ENCODE measurements at places on chromosomes 12 and 14.

- H3K4me3 ChIP-seq = no peak overlapping the region
- H3K27ac ChIP-seq = no peak overlapping the region
- DNase-seq = no peak
- H3K36me3 ChIP-seq = no peaks in the 10 kb centered on the region
- no peaks in the 10 kb centered on the region for H3K27me3 ChIP-seq
- H3K4me1 ChIP-seq = no peaks in the 10 kb centered on the region
Observed at GRCh38 chr14:20419419-20419818, 6.1 kb upstream of the TEP1 start.

DNA sequence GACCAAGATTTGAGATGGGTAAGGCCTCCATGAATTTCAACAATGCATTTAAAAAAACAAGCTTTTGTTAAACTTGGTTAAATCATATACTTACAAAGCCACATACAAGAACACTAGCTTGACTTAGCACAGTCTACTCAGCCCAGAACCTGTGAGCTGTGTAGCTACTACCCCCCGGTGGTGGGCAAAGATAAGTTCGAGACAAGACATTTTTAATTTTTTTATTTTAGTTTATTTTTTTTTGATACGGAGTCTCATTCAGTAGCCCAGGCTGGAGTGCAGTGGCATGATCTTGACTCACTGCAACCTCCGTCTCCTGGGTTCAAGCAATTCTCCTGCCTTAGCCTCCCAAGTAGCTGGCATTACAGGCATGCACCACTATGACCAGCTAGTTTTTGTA is 3.7 kb upstream of the NECAP1 start:
- peaks cover 13% of the 10 kb centered on the region for H3K4me1 ChIP-seq
- no peak for DNase-seq
- H3K4me3 ChIP-seq = no peak overlapping the region
- no peaks in the 10 kb centered on the region for H3K36me3 ChIP-seq
- no peaks in the 10 kb centered on the region for H3K27me3 ChIP-seq

GRCh38 chr12:124633365-124634362 is 66.3 kb upstream of the NCOR2 start:
- no peak for DNase-seq
- no peaks in the 10 kb centered on the region for H3K27me3 ChIP-seq
- H3K36me3 ChIP-seq = no peaks in the 10 kb centered on the region
- peaks cover 15% of the 10 kb centered on the region for H3K4me1 ChIP-seq
- H3K27ac ChIP-seq = no peak overlapping the region

GRCh38 chr12:108613548-108613947 is 15.7 kb upstream of the TMEM119 start:
- DNase-seq = no peak
- H3K36me3 ChIP-seq = no peaks in the 10 kb centered on the region
- no peak overlapping the region for H3K4me3 ChIP-seq
- no peak overlapping the region for H3K27ac ChIP-seq
- H3K27me3 ChIP-seq = no peaks in the 10 kb centered on the region

DNA sequence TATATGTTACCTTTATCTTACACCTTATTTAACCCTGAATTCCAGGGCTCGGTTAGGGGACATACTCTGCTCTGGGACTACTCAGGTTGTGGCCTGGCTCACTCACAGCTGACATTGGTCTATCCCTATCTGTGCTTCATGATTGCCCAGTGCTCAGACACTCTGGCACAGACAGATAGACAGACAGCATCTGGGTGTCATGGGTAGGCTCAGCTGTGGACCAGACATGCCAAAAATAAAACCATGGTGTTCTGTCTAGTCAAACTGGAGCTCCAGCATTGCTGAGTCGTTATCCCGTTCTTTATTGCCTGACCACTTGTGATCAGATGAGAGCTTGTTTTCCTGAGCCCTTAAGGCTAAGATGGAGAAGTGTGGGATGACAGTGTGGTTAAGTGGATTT is 29.0 kb downstream of the FBXW8 start:
- no peak overlapping the region for H3K4me3 ChIP-seq
- no peaks in the 10 kb centered on the region for H3K27me3 ChIP-seq
- H3K36me3 ChIP-seq = no peaks in the 10 kb centered on the region
- no peak for DNase-seq
- H3K27ac ChIP-seq = no peak overlapping the region

GRCh38 chr14:75625034-75625433 is 35.6 kb downstream of the ERG28 start:
- no peaks in the 10 kb centered on the region for H3K27me3 ChIP-seq
- H3K4me3 ChIP-seq = no peak overlapping the region
- H3K27ac ChIP-seq = no peak overlapping the region
- no peaks in the 10 kb centered on the region for H3K4me1 ChIP-seq

GRCh38 chr14:41606282-41606531 is 469 bp upstream of the LRFN5 start:
- peaks cover 6% of the 10 kb centered on the region for H3K27me3 ChIP-seq
- H3K4me1 ChIP-seq = peaks cover 40% of the 10 kb centered on the region
- H3K36me3 ChIP-seq = no peaks in the 10 kb centered on the region
- H3K27ac ChIP-seq = no peak overlapping the region
- DNase-seq = no peak

DNA sequence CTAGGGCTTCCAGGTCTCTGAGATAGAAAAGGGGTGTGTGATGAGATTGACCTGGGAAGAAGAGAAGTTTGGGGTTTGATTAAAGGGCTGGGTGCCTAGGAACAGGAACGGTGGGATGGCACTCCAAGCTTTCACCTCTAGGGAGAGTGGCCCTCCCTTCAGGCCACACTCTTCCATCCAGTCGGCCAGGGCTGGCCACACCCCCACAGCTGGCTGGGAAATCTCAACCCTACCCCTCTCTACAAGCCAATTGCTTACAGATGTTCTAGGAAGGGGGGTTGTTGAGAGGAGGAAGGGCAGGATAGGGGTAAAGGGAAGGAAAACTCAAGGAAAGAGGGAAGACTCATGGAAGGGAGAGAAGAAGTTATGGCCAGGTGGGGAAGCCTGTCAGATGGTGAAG is 6.6 kb upstream of the ITGA5 start:
- H3K4me1 ChIP-seq = peaks cover 95% of the 10 kb centered on the region
- H3K27ac ChIP-seq = no peak overlapping the region
- DNase-seq = no peak
- H3K36me3 ChIP-seq = no peaks in the 10 kb centered on the region

Data from thoracic aorta (tissue), 2 donors.